ENCODE measurements at places on chromosomes 7 and 10. TPM values are rescaled to one million over a fixed set of nuclear protein-coding genes. Genes with fewer than 3 reads are reported as not detected.

Gene GPR22
- not detected for total RNA-seq

DNA sequence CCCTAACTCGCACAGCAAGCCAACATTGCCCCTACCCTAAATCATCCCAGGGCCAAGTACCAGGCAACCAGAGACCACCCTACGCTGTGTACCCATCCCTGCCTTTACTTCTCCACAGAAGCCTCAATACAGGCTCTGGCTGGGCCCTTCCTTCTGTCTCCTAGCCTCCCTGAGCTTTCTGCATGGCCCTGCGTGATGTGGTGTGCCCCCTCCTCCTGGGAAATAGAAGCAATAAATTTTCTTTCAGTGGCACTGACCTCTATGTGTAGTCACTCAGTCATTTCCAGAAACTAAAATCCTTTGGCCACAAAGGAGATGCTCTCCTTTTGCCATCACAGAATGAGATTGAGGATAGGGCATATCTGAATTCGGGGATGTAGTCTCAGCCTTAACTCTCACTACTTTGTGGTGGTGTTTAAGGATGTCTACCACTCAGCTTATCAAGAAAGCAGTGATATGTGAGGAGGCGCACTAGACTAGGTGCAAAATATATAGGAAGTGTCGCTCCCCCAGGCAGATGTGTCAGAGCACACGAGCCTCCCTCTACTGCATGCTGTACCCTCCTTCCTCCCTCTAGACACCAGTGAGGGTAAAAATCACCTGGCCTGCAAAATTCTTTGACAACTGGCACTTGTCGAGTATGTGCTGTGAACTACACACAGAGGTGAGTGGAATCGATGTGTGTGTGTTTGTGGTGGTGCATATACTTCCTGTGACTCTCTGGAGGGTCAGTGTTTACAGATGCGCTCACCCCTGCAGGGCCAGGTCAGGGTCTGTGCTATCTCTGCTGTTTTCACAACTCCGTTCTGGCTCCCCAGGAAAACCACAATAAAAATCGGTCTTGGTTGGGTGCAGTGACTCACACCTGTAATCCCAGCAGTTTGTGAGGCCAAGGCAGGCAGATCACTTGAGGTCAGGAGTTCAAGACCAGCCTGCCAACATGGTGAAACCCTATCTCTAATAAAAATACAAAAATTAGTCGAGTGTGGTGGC lies 825.9 kb upstream of the IGFBP3 start:
- DNase-seq, result peak; percentile 92

Gene XRCC2
- 2.1 TPM for total RNA-seq

Gene C10orf105
- total RNA-seq, result not detected

GRCh38 chr7:36726311-36726710 lies 2.0 kb upstream of the AOAH start:
- DNase-seq, result no peak

- DNase-seq, result no peak
Measured at GRCh38 chr10:22662733-22663330, 51.5 kb downstream of the PIP4K2A start.

Gene SEMA3E
- 4.7 TPM for total RNA-seq

Measured in renal cortical epithelial cell (primary cell).